ENCODE measurements at places on chromosomes 3 and 15. TPM values are rescaled to one million over a fixed set of nuclear protein-coding genes. Genes with fewer than 3 reads are reported as not detected.

Gene GRAMD1C
- total RNA-seq, result 5.8 TPM

Gene FBLN2
- 67.4 TPM for total RNA-seq

Gene SLC9C1
- not detected for total RNA-seq

Gene AVEN
- total RNA-seq, result 27.4 TPM

Gene ULK4
- total RNA-seq, result 8.6 TPM

Gene SH2D7
- total RNA-seq, result not detected

All from HFFc6 (cell line).